Inflammatory macrophage treated with lipopolysaccharide for 4 hours (primary cell): ENCODE measurements at places on chromosomes 12 and 14.
A peak's percentile ranks its signal among the peaks of the same experiment; 100 is the strongest.

DNA sequence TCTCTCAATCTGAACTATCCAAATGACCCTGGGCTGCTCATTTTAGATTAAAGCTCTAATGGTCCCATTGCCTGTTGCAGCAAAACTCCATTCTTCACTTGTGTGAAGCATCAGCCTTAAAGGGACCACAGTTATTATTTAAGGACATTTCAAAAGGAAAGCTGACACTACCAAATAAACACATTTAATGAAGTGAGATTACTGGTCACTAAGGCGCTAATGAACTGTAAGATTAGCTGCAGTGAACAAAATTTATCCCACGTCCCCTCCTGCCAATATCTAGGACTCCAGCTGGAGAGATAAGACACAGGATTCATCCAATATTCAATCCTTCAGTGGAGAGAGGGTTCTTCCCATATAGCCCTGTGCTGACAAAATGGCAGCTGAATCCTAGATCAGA, 1029.2 kb upstream of the SEL1L start:
- no peak for DNase-seq

DNA sequence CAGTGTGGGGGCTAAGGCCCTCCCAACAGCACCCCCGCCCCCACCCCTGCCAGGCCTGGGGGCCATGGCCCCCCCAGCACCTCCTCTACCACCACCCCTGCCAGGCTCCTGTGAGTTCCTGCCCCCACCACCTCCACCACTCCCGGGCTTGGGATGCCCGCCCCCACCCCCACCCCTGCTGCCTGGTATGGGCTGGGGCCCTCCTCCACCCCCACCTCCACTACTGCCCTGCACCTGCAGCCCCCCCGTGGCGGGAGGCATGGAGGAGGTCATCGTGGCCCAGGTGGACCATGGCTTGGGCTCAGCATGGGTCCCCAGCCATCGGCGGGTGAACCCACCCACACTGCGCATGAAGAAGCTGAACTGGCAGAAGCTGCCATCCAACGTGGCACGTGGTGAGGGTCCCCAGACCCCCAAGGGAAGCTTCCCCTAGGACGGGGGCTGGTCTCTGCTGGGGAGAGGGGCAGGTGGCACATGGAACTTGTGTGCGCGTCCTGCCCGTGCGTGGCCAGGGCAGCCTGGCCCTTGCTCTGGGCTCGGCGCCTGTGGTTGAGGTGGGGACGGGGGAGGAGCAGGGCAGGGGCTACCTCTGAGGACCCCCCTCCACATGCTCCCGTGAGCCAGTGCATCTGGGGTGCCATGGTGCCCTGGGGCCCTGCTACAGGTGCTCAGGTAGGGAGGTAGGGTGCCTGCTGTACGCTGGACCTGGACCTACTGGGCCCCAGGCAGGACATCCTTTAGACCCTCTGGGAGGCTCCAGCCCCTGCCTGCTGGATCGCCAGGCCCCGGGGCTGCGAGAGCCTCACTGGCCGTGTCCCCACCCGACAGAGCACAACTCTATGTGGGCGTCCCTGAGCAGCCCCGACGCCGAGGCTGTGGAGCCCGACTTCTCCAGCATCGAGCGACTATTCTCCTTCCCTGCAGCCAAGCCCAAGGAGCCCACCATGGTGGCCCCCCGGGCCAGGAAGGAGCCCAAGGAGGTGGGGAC, 16.1 kb upstream of the ADSS1 start:
- no peak for DNase-seq

GRCh38 chr14:56808383-56809269, 1.7 kb downstream of the OTX2 start:
- DNase-seq: no peak

DNA sequence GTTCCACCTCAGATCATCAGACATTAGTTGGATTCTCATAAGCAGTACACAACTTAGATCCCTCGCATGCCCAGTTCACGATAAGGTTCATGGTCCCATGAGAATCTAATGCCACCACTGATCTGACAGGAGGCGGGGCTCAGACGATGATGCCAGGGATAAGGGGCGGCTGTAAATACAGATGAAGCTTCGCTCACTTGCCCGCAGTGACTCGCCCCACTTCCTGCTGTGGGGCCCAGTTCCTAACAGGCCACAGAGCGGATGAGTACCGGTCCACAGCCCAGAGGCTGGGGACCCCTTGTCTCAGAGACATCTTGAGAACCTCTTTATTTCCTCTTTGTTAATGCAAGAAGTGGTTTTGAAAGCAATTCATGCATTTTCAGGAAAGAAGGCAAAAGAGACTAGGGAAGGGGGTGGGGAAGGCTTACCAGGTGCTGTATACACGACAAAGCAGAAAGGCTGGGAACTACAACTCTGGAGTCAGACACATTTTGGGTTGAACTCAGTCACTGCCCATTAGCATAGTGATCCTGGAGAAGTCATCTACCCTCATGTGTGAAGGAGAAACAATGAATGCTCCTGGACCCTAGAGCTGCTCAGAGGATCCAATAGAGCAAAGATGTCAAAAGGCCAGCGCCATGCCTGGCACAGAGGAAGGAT, 68.7 kb downstream of the EID3 start:
- peak; percentile 8 for DNase-seq
